ENCODE measurements at places on chromosomes 11 and 22. TPM values are rescaled to one million over a fixed set of nuclear protein-coding genes. Genes with fewer than 3 reads are reported as not detected.

GRCh38 chr11:103453126-103453525, 343.9 kb downstream of the DYNC2H1 start:
- no peak for DNase-seq

The SMIM35 gene
- not detected for total RNA-seq

DNA sequence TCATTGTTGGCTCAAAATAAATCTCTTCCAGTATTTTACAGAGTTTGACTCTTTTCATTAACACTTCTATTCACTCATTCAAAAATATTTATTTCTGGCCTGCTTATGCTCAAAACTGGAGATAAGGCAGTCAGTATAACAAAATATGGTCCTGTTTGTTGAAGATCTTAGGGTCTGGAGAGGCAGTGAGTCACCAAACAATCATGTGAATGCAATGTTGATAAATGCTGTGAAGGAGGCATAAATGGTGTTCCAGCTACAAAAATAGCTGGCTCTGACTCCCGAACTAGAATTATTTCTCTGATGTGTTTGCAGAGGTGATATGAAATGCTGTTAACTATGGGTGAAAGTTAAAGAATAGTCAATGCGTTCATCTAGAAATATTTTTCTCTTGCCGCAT, 390.6 kb downstream of the AASDHPPT start:
- peak; percentile 50 for DNase-seq

DNA sequence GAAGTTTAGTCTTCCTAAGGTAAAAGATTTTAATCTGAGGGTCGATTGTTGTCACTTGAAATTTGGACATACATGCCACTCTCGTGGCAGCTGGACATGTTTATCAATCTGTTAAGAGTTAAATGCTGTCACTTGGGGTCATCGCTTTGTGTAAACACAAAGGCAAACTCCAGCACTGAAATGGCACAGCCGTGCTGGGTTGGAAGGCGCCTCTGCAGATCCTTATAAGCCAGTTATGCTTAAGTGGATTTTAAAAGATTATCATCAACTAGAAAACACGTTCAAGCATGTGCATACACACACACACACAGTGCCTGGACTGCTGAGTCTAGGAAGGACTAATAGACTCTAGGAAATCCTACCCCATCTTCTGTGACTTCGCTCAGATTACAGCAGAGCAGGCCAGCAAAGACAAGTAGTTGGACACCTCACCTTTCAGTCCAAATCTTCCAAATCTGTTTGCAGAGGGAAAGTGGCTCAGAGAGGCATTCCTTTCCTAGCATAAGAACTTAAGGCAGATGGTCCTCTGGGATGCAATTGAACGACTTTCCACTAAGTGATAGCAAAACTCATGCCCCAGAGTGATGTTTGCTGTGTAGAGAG, 83.7 kb downstream of the CACNG2 start:
- DNase-seq, result peak; percentile 37

DNA sequence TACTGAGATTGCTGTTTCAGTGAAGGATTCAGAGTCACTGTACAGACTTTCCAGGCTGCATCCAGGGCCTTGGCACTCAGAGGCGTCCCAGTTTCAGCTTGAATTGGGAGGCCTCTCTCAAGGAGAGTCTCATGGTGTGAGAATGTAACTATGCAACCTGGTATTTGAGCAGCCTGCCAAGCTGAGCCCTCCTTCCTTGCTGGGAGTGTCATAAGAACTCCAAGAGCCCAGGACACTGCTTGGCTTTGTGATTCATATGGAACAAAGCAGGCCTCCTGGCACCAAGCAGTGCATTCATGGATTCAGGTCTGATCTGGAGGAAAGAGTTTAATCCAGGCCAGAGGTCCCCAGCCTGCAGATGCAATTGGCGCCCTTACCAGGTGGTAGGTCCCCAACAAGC, 171.7 kb downstream of the DBX1 start:
- DNase-seq, result peak; percentile 25

GRCh38 chr11:40100781-40101180, 1358.7 kb downstream of the LRRC4C start:
- no peak for DNase-seq

DNA sequence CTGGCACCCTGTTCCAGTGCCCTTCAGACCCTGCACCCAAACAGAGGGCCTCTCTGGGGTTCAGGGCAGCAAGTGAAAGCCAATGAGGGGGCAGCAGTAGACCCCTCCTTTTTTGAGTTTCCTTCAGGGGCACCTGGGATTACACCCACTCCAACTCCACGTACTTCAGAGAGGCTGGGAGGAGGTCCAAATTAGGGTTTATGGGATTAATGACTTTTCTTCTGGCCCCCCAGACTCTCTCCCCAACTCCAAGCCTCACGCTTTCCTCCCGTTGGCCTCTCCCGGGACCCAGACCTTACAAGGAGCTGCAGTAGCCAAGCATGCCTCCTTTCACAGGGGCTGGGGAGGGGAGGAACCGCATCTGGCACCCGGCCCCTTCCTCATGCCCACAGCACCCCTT, 101.7 kb downstream of the NECTIN1 start:
- no peak for DNase-seq

DNA sequence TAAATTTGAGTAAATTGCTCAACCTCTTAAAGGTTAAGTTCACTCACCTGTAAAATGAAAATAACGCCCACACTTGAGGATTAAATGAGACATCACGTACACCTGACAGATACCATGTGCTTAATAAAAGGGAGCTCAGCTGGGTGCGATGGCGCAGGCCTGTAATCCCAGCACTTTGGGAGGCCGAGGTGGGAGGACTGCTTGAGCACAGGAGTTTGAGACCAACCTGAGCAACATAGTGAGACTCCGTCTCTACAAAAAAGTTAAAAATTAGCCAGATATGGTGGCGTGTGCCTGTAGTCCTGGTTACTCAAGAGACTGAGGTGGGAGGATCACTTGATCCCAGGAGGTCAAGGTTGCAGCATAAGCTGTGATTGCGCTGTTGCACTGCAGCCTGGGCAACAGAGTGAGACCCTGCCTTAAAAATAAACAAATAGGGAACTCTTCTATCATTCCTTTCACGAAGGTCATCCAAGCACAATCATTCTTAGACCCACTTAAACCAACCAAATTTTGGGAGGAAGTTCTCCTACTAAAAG, 134.1 kb downstream of the BBOX1 start:
- DNase-seq, result no peak

The GAL3ST3 gene
- not detected for total RNA-seq

DNA sequence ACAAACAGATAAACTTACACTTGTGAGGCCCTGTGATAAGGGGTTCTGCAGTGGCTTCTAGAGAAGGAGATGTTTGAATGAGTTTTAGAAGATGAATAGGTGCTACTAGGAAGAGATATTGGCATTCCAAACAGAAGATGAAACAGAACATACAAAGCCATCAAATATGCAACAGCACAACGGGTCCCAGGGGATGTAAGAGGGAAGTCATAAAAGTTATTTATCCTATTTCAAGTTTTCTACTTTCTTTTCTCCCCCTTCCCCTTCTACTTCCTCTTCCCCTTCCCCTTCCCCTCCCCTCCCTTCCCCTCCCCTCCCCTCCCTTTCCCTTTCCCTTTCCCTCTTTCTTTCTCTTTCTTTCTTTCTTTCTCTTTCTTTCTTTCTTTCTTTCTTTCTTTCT, 94.9 kb upstream of the CADM1 start:
- DNase-seq, result no peak

DNA sequence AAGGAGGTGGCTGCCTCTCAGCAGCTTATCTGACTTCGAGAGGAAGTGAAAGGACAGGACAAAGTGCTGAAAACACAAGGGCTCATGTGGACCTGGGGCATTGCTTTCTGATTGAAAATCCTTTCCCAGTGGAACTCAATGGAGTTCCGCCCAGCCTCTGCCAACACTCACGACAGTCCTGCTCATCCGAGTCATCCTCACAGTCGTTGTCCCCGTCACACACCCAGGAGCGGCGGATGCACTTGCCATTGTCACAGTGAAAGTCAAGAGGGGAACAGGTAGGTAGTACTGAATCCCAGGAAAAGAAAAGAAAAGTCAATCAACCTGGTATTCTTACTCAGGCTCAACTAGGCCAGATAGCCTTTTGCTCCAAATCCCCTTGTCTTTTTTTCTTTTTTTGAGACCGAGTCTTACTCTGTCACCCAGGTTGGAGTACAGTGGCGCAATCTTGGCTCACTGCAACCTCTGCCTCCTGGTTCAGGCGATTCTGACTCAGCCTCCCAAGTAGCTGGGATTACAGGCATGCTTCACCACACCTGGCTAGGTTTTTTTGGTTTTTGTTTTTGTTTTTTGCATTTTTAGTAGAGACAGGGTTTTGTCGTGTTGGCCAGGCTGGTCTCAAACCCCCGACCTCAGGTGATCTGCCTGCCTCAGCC, 18.1 kb downstream of the LRP4 start:
- no peak for DNase-seq

- DNase-seq, result peak; percentile 53
Observed at GRCh38 chr11:124902616-124903015, 5.0 kb upstream of the ROBO4 start.

The IGF2 gene
- 5.1 TPM for total RNA-seq

DNA sequence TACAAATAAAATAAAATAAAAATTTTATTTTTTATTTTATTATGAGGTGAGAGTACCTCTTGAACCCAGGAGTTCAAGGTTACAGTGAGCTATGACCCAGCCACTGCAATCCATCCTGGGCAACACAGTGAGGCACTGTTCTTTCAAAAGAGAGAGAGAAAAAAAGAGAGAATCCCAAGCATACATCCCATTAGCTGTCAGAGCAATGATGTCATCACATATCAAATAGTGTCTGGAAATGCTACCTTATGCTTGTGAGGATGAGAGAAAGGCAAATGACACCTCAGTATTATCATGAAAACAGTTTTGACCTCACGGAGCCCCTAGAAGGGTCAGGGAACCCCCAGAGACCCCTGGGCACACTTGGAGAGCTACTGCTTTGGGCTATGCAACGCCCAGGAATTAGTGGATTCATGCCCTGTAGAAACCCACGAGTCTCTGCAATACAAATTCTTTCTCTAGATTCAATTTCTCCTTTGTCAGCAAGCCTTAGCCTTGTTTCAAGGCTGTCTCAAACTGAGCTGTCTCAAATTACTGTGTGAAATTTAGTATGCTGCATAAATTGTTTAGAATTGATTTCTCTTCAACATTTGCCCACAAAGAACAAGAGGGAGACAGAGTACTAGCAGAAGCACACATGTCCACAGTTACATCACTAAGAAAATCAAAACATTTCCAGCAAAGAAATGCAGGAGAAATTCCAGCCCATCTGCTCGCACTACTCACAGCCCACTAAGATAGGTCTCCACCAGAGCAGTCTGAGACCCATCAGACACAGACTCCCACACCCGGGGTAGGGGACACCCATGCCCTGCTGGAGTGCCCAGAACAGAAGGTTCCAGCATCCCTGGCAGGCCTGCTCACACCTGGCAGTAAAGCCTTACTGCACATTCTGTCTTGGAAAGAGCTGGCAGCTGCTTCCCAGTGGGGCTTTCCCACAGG, 18.1 kb downstream of the DGCR2 start:
- no peak for DNase-seq

- DNase-seq, result no peak
Observed at GRCh38 chr11:33879375-33879774, 12.5 kb downstream of the LMO2 start.

- DNase-seq, result no peak
Observed at GRCh38 chr11:12674936-12675696, 895 bp downstream of the TEAD1 start.

The TUB gene
- total RNA-seq, result 3.2 TPM
